ENCODE measurements at places on chromosomes 4 and X.

- no peak for DNase-seq
These were observed 28.7 kb downstream of the ADH6 start for GRCh38 chr4:99190336-99190735.

- DNase-seq, result no peak
These were observed 27.1 kb upstream of the IGFBP7 start for GRCh38 chr4:57137261-57137660.

GRCh38 chr4:110898290-110898689 lies 275.4 kb upstream of the PITX2 start:
- no peak for DNase-seq

DNA sequence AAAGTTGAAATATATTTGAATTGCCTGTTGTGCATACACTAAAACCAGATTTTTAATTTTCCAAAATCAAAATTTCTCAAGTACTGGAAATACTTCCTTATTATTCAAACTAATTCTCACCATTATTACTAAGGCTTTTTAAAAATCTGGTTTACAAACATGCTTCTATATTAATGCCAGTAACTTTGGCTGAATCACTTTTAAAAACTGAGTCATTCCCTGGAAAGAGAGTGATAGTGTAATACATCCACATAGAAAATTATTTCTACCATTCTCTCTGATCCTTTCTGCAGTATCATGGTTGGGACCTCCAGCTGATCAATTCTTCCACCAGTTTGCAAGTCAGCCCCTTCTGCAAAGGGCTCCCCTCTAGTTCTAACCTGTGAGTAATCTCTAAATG lies 165.3 kb upstream of the FAM241A start:
- no peak for DNase-seq

DNA sequence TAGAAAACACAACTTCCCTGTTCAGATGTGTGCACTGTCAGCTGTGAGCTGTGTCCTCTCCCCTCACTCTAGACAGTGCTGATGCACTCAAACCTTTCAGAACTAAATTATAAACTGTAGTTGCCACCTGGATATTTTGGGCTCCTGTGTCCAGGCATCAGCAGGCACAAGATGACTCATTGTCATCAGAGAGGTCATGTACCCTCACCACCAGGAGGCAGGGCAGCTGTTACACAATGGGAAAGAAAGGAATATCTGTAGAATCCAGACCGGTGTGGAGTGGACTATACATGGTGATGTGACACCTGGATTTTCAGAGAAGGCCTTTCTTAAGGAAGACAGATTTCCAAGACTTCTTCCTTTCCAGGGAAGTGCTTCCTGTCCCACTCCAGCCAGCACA lies 854.4 kb upstream of the AGA start:
- DNase-seq, result no peak

GRCh38 chr4:104210420-104210819 lies 284.3 kb downstream of the CXXC4 start:
- no peak for DNase-seq

GRCh38 chrX:23235051-23235450 lies 99.6 kb upstream of the PTCHD1 start:
- no peak for DNase-seq

- no peak for DNase-seq
These were observed 173.0 kb downstream of the SPCS3 start for GRCh38 chr4:176492646-176493302.

- DNase-seq, result no peak
These were observed 472.8 kb upstream of the BOD1L1 start for GRCh38 chr4:14100349-14100748.

DNA sequence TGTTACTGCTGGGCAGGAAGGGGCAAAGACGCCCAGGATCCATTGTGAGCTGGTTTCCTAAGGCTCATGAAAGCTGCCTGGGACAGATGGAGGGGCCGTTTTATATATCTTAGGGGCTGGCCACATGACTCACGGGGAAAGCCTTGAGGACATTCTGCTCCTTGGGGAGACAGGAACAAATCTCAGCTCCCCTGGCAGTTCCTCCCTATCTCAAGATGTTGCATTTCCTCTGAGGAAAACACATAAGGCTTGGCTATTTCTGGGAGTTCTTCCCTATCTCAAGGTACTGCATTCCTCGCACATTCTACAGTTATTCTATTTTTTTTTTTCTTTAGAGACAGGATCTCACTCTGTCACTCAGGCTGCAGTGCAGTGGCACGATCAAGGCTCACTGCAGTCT lies 804.6 kb upstream of the TENM3 start:
- DNase-seq, result no peak

GRCh38 chr4:24582235-24582832 lies 2.0 kb downstream of the DHX15 start:
- no peak for DNase-seq

DNA sequence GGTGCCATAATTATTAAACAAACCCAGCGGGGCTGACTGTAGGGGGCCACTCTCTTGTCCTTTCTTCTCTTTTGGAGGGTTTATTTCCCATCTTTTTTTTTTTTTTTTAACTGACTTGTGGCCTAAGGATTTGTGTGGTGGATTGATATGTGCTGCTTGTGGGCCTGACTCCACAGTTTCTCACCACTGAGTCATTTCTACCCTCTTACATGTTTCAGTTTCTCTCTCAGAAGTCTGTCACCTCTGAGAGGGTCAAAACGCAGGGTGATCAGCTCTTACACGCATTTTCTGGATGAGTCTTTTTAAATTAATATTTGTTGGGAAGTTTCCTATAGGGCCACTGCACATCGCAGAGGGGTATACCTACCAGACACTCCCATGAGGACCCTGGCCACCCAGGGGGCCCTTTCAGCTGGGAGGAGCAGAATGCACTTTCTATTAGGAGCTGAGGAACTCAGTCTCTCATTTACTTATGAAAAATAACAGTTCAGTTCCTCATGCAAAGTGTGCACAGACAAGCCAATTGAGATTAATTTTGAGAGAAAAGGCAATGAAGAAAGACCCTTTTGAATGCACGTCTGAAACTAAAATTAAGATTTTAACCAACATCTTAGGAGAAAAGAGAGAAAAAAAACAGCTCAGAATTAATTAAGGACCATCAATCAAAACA lies 407.9 kb downstream of the TECRL start:
- DNase-seq, result no peak

DNA sequence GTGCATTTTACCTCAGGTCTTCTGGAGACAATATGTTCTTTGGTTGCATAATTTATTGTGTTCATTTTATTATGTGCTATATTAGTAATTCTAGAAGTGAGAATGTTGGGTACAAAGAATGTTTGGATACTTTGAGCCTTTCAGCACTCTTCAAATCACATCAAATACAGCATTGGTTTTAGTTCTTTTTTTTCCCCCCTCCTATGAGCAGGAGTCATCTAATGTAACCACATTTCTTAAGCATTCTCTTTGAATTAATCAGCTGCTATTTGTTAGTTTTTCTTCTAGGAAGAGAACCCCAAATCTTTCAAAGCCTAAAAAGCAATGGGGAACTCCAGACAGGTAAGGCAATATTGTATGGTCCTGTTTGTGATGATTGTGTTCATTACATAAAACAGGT lies 46.7 kb downstream of the ARL9 start:
- DNase-seq, result no peak

- no peak for DNase-seq
These were observed 38.2 kb downstream of the AFF1 start for GRCh38 chr4:86972997-86973396.

GRCh38 chr4:109592367-109592766 lies 32.3 kb downstream of the MCUB start:
- no peak for DNase-seq

DNA sequence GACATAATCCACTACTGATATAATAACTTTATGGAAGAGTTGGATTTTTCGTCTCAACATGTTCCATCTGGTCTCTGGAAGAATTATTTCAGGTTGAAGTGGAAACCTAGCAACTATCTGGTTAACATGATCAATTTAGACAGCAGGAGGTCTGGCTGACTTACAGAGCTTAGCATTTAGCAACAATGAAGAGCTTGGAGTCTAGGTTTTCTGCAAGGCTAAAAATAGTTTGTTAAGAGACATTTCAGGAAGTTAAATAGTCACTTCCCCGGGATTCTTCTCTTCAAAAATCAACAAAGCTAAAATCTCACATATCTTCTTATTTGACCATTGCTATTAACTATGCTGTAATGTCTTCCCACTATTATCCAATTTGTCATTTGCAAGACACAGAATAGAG lies 418.6 kb upstream of the DIPK2B start:
- DNase-seq, result no peak

GRCh38 chr4:36325499-36325898 lies 44.1 kb downstream of the DTHD1 start:
- no peak for DNase-seq

DNA sequence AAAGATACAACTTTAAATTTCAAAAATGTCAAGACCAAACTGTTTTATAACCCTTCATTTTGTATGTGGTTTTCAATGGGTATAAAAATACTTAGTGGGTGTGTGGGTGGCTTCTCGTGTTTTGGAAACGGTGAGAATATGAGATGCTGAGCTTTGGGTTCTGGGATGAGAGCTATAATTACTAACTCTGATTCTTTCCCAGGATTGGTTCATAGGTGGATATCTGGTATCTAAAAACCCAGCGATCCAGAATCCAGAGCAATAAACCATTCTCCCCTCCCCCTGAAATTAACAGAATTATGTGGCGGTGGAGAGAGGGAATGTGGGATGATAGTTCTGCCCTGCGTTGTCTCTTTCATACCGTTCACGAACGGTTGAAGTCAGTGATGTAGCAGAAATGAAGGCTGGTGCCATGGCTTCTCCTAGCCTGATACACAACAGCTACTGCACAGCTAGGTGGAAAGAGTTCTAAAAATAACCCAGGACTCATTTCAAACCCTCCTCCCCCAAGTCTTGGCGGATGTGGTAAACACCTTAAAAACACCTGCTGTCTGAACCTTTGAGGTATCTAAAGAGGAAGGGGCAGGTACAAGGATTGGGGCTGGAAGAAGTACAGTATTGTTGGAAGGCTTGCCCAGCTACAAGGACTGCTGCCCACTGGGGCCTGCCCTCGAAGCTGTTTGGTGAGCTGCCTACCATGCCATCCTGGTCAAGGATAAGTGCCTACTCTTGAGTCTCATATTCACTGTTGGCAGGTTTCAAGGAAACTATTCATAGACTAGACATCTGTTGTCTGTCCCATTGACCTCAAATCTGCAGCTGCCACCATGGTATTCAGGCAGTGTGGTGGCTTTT lies 44.5 kb downstream of the SEPTIN11 start:
- DNase-seq, result peak; percentile 21

DNA sequence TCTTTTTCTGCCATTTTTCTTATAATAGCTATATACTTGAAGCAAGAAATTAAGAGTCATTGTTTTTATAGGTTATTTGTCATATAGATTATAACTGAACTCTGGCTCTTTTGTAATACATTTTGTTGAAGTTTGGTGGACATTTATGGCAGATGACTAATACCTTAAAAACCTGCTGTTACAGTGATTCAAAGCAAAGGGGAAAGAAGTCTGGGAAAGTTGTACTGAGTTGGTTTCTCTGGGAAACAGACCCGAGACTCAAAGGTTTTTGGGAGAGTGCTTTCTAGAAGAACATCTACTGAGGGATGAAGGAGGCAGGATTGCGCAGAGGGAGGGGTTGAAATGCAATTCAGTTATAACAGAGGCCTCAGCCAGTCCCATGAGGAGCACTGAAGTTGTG lies 35.9 kb downstream of the NAP1L5 start:
- no peak for DNase-seq

GRCh38 chr4:53961351-53961750 lies 103.1 kb downstream of the CHIC2 start:
- no peak for DNase-seq

GRCh38 chr4:63729519-63729918 lies 679.7 kb downstream of the TECRL start:
- no peak for DNase-seq

DNA sequence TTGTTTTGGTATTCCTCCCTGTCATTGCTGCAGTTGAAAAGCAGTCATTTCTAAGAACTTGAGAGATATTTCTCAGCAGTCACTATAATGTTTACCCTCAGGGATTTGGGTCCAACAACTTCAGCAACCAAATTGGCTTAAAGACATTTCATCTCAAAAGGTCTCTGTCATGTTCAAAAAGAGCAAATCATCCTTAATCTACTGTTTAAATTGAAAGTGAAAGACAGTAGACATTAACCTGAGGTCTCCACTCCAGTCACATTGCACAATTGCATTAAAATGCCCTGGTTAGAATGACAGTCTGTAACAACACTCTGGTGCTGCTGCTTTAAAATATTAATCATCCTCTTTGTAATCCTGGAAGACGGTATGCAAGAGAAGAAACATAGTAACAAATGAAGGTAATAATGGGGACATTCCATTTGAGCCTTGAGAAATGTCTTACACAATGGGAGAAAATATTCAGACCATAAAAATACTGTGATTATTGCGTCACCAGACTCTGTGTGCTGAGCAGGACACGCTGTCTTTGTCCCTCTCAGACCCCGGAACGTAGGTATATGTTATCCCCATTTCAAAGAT lies 90.2 kb upstream of the UNC5C start:
- no peak for DNase-seq

DNA sequence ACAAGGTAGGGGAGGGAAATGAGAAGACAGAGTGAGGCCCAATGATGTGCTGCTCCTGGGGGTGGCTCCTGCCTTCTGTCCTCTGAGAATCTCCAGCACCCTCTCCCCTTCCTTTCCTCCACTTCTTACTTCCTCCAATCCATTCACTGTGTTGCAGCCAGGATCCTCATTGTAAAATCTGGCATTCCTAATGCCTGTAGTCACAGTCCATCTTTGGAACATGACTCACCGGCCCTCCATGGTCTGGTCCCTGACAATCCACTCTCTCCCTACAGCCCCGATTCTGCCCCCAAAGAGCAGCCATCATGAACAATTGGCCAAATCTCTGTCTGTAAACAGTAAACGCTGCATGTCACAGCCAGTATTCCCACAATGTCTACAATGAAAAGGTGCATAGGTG lies 72.9 kb downstream of the CLNK start:
- no peak for DNase-seq

DNA sequence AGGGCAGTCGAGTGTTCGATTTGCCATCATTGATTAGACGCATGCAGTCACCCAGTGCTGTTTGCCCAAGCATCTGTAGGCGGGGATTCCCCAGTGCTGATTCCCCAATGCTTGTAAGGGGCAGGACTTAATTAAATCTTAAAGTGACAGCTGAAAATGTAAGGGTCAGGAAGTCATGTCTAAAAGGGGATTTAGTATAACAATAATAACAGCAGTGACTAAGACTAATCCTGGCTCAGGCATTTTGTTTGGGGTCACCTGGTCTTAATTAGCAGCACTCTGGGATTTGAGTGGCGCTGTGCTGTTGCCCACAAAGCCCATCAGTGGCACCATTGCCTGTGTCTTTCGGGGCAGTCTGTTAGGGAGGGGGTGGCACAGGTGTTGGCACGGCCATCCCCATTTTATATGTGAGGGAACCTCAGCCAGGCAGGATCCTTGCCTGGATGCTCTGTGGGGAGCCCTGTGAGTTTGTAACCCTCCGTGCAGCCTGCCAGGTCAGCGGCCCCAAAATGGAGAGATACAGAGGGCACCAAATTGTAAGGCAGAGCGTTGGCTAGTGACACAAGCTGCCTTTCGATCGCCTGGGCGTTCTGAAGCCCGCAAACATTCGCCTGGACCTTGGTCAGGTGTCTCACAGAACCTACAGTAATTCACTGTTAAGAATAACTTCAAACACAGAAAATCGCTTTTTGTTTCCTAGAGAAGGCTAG lies 146.7 kb downstream of the TBL1X start:
- DNase-seq, result no peak

GRCh38 chrX:152899874-152900719 lies 2.2 kb downstream of the ZNF185 start:
- DNase-seq, result no peak

- no peak for DNase-seq
These were observed 22.0 kb upstream of the TRPC3 start for GRCh38 chr4:121973816-121974215.

GRCh38 chr4:117328333-117328732 lies 243.0 kb upstream of the TRAM1L1 start:
- DNase-seq, result no peak
